Thymus (tissue), 14 donors: ENCODE measurements at places on chromosomes 12 and 14. TPM values are rescaled to one million over a fixed set of nuclear protein-coding genes. Genes with fewer than 3 reads are reported as not detected.

GRCh38 chr14:93960108-93960475 lies 16.3 kb downstream of the ASB2 start:
- no peak for DNase-seq

DNA sequence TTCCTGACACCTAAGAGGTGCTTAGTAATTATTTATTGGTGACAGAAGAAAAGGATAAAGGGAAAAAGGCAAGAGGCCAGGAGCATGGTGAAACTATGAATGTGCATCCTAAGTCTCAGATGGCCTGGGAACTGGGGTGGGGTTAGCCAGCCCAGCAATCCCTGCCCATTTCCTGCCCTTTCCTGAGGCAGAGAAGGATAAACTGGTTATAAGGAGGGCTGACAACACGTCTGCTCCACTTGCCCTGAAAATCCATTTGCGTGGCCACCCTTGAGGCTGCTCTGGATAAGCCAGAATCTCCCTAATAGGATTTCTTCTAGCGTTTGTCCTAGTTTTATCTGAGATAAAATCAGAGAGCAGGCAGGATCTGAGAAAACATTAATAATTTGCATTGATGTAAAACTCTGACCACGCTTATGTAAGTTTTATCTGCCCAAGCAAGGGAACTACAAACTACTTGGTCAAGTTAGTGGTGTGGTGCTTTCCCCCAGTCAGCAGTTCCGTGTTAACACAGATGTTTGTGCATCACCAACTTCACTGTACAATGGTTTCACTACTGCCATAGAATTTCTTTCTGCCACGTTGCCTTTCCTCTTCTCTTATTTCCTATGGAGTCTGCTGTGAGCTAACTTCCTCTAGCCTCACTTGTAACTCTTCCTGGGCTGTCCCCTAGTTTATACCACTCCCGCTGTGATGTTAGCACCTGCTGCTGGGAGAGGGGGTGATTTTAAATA lies 392.7 kb downstream of the RPS29 start:
- DNase-seq = no peak

DNA sequence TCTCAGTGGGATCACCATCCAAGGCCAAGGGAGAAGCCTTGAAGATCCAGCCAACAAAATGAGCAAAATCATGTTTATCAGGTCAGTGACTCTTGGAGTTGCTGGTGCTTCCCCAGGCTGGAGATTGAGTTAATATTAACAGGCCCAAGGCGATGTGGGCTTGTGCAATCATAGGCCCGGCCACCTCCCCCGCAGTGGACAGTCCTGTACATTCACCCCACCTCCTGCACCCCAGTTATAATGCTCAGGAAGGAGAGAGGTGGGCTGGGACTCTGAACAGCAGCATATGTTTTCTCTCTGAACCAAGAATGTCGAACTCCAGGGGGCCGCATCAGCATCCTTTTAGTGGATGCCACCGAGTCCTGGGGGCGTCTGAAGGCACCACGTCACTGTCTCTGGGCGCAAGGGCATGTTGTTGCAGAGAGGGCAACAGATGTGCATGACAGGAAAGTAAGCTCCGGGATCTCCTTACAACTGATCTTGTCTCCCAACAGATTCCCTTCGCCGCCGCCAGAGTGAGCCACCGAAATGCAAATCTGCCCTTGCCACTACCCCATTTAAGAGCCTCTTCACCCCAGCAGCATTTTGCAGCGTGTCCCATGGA lies 32.2 kb upstream of the SERPINA6 start:
- no peak for DNase-seq

DNA sequence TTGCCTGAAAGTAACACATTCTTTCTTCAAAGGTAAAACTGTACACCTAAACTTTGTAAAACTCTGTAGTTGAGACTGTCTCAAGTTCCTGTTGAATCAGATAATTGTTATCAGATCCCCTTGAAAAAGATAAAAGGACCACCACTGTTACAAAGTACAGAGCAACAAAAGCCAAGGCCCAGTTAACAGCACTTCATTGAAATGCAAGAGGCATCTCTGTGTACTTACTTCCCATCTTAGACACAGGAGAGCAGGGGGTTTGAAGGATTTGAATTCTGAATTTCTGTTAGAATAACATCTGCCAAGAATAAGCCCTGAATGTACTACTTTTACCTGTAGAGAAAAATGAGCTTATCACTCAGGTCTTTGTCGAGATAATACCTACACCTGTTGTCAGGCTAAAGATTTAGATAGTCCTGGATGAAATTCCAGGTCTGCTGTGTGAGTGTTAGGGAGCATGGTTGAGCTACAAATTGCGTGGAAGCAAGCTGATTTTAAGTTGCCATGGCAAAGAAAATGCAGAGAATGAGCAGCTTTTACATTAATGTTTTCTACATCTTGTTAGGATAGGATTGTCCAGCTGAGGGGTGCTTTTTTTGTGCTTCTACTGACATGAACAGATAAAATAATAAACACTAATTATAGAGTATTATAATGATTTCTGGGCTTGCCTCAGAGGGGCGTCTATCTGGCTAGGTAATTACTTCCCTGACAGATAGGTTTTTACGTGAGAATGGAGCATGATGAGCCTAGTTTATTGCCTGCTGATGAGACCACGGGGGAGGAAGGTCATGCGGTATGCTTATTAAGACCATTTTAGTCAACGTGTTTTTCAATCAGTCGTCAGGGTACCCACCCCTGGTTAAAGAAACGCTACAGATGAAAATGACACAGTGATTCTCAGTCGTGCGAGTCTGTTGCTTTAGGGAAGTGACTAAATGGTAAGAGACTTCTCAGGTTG lies 309.2 kb downstream of the PAWR start:
- no peak for DNase-seq

Gene SPATA7
- polyA plus RNA-seq = 8.4 TPM

GRCh38 chr12:68234140-68234539 lies 8.5 kb upstream of the IL26 start:
- DNase-seq = no peak

DNA sequence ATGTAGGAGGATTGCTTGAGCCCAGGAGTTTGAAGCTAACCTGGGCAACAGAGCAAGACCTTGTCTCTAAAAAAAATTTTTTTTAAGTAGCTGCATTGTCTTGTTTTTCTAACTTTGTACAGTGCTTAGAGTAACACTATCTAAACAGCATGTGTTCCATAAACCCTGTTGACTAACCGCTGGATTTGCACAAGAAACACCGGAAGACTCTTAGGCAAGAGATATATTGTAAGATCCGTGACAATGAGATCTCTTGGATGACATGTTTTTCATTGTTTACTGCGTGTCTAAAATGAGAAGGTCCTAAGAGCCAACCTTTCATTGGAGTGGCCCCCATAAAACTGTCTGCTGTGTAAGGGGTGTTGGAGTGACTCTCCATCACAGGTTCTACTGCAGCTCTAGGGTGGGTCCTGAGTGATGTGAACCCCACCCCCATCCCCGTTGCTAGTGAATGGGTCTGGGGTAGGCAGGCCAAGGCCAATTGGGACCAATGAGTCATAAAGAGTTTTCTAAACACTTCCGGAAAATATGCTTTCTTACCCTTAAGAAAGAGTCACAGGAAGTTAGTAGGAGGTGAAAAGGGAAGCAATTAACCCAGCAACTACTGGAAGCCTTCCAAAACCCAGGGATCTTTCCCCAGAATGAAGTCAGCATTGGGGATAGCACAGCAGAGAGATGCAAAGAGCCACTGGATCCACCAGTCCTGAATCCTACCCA lies 24.3 kb upstream of the PCNX1 start:
- DNase-seq = no peak

GRCh38 chr14:65854215-65854614 lies 441.7 kb downstream of the FUT8 start:
- no peak for DNase-seq

- DNase-seq = no peak
Observed at GRCh38 chr12:1872448-1872847, 46.0 kb downstream of the CACNA2D4 start.

Gene C3AR1
- 9.6 TPM for polyA plus RNA-seq

DNA sequence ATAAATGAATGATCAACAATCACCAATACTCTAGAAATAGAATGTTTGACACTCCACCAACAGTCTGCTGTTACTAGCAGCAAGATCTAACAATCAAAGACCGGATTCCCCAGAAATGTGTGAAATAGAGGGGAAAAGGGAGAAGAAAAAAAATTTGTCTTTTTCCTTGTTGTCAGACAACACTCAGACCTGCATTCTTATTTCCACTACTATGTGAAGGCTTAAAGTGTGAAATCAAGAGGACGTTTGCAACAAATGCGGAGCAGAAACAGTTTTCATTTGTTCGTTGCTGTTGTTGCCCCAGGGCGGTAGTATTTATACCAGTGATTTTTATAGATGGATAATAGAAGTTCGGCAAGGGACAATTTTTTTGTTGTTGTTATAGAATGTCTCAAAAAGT lies 9.2 kb downstream of the NKX2-1 start:
- no peak for DNase-seq

GRCh38 chr14:100653409-100653808 lies 66.2 kb upstream of the BEGAIN start:
- DNase-seq = no peak

DNA sequence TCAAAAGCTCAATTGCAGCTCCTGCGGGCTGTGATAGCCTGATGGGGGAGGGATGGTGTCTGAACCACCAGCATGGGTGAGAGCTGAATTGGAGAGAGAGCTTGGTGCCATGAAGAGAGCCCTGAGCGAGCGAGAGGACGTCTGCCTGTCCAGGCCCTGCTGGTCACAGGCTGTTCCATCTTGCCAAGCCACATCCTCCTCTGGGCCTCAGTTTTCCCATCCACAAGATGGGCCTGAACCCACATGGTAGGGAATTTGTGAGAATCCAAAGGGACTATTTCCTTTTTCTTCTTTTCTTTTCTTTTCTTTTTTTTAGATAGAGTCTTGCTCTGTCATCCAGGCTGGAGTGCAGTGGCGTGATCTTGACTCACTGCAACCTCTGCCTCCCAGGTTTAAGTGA lies 276.4 kb downstream of the VRK1 start:
- no peak for DNase-seq

DNA sequence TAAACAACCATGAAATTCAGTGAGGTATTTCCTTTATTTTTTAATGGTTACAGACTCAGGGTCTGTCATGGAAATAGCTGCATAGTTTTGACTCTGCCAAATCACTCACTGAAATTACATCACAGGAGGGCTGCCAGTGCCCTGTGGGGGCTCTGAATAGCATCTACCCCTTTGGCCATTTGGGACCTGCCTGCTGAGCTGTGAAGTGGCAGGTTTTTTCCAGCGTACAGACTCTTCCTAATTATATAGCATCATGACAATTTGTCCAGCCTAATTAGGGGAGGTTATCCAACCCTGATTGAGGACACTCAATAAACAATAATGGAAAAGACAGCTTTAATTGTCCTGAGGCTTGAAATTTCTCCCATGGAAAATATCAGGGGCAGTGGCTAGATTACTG lies 1.8 kb upstream of the COCH start:
- no peak for DNase-seq

GRCh38 chr12:128381541-128381940 lies 114.6 kb downstream of the TMEM132C start:
- no peak for DNase-seq

- no peak for DNase-seq
Observed at GRCh38 chr12:132536102-132536876, 46.3 kb downstream of the FBRSL1 start.

Gene RIPK3
- polyA plus RNA-seq = 15.2 TPM

- DNase-seq = no peak
Observed at GRCh38 chr14:36505892-36506731, 13.9 kb downstream of the NKX2-1 start.

Gene LGR5
- polyA plus RNA-seq = 0.27 TPM

- DNase-seq = no peak
Observed at GRCh38 chr12:42652048-42652447, 62.5 kb upstream of the PRICKLE1 start.

Gene SYT10
- not detected for polyA plus RNA-seq

Gene PDZRN4
- polyA plus RNA-seq = 0.48 TPM

- DNase-seq = no peak
Observed at GRCh38 chr12:55703901-55704761, 3.6 kb downstream of the ITGA7 start.

Gene NOP9
- 7.9 TPM for polyA plus RNA-seq

DNA sequence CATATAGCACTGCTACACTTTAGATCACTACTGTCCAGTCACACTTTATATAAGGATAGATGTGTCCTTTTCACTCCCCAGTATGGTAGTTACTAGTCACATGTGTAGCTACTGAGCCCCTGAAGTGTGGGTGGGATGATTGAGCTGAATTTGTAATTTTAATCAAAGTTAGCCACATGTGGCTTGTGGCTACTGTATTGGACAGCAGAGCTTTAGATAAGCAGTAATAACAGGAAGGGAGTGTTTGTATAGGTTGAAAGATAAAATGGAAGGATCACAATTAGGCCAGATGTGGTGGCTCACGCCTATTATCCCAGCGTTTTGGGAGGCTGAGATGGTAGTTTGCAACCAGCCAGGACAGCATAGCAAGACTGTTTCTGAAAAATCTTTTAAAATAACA lies 23.5 kb downstream of the NAA30 start:
- DNase-seq = no peak

DNA sequence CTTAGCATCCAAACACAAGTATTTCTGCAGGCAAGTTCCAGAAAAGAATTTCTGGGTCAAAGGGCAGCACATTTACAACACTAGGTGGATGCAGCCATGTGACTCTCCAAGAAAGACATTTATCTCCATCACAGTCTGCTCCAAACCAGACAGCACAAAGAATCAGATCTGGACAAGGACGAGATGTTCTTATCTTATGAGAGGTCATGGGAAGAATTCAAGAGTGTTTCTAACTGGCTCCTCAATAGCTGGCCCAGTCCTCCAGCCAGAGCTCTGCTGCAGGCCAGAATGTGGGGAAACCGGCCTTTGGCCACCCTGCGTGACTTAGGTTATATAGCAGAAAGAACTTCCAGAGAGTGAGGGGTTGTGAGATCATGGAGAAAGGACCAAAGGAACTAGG lies 17.4 kb downstream of the TMEM119 start:
- no peak for DNase-seq

GRCh38 chr12:107086314-107086713 lies 7.0 kb downstream of the CRY1 start:
- no peak for DNase-seq

Gene SGPP1
- polyA plus RNA-seq = 21.0 TPM
